ENCODE measurements at places on chromosomes 3 and 15. TPM values are rescaled to one million over a fixed set of nuclear protein-coding genes. Genes with fewer than 3 reads are reported as not detected.

GHRL gene
- total RNA-seq, result not detected

PGBD4 gene
- total RNA-seq, result 3.5 TPM

CNTN4 gene
- 37.5 TPM for total RNA-seq

- no peak for DNase-seq
Measured at GRCh38 chr3:58051196-58051595, 43.0 kb downstream of the FLNB start.

- peak; percentile 94 for DNase-seq
Measured at GRCh38 chr3:37456270-37456708, 281.9 kb upstream of the LRRFIP2 start.

GRCh38 chr15:65038428-65038827 lies 6.8 kb upstream of the SLC51B start:
- no peak for DNase-seq

PLA2G4E gene
- total RNA-seq, result not detected

EXD1 gene
- total RNA-seq, result not detected

PRR20G gene
- not detected for total RNA-seq

SPATA16 gene
- not detected for total RNA-seq

- DNase-seq, result no peak
Measured at GRCh38 chr3:100978011-100978659, 15.1 kb downstream of the ABI3BP start.

Measured in ascending aorta (tissue), 2 donors.